ENCODE measurements at places on chromosomes 1 and 21.
A peak's percentile ranks its signal among the peaks of the same experiment; 100 is the strongest.

GRCh38 chr1:205073511-205073910 lies 10.7 kb downstream of the TMEM81 start:
- no peak for DNase-seq

GRCh38 chr1:1048765-1049164 lies 25.3 kb downstream of the RNF223 start:
- DNase-seq: no peak

- no peak for DNase-seq
Observed at GRCh38 chr21:42384156-42384945, 11.5 kb downstream of the TMPRSS3 start.

- no peak for DNase-seq
Observed at GRCh38 chr1:208184966-208185654, 59.1 kb downstream of the PLXNA2 start.

DNA sequence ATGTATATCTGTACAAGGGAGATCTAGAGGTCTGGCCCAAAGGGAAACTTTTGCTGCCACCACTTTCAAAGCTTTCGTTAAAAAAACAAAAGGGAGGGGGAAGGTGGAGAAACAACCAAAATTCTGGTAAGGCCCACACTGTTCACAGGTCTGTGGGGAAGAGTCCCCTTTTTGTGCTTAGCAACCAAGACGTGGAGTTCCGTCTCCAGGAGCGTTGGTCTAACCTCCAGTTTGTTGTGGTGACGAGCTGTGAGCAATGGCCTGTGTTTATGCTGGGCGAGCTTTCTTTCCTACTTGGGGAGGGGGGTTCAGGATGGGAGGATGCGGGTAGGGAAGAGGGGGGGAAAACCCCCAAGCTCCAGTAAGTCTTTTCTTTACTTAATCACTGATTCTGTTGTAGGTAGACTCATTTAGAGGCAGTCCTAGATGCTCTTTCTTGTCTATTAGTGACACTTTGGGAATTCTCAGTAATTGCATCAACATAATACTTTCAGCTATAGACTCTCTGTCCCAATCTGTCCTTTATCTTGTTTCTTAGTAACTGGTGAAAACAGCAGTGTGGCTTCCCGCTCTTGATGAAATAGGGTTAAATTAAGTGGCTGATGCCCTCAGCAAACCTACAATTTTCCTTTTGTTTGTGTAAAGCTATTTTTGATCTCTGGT lies 1.5 kb downstream of the HIPK1 start:
- DNase-seq: peak; percentile 26

DNA sequence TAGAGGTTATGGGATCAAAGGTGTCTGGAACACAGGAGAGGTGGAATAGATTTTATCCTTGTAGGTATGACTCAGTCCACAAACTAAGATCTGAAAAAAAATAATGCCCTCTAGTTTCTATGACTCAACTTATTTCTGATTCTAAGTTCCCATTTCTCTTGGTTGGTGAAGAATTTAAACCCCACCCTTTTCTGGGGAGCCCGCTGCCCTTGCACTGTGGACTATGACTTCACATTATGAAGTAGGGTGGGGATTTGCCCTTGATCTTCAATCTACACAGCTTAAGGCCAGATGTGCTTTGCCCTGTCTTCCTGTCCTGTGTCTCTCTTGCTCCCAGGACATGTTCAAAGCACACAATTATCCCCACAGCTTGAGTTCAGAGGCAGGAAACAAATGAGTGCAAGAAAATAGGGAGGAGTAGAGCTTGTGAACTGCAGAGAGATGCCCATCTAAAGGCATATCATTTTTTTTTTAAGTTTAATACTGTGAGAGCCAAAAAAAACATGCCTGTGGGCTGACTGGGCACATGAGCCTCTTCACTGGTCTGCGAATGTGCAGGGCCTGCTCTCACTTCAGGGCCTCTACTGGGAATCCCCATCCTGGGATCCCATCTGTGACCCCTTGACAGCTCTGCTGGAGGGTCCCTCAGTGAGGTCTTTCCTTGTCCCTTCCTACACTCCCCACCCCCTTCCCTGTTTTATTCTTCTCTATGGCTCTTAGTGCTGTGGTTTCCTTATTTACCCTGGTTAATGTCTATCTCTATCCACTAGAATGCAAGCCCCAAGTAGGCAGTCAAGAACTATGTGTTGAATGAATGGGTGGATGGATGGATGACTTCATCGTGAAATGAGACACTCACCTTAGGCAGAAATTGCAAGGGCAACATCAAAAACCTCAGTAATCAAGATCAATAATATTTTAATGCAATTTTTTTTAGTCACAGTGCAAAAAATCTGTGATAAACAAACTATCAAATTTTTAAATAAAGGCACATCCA lies 61.5 kb downstream of the CD58 start:
- DNase-seq: no peak

DNA sequence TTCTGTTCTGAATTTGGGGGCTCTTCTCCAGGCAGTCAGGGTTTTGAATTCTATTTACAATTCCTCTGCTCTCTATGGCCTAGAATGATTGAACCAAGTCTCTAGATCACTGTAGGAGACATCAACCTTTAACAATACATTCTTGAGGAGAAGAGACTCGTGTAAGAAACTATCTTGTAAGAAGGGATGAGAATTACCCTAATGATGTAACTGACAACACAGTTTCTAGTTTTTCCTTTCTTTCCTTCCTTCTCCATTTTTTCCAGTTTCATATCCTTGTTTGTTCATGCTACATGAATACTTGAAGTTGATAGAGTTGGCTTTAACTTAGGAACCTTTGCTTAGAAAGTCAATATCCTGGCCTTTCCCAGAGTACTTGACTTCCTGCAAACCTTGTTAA lies 1.3 kb upstream of the ATP1A1 start:
- DNase-seq: no peak

- peak; percentile 32 for DNase-seq
Observed at GRCh38 chr21:28885853-28886177, 106.9 kb downstream of the LTN1 start.

- no peak for DNase-seq
Observed at GRCh38 chr1:197399755-197400521, 131.9 kb downstream of the CRB1 start.

GRCh38 chr1:57532299-57532698 lies 108.4 kb upstream of the DAB1 start:
- no peak for DNase-seq

DNA sequence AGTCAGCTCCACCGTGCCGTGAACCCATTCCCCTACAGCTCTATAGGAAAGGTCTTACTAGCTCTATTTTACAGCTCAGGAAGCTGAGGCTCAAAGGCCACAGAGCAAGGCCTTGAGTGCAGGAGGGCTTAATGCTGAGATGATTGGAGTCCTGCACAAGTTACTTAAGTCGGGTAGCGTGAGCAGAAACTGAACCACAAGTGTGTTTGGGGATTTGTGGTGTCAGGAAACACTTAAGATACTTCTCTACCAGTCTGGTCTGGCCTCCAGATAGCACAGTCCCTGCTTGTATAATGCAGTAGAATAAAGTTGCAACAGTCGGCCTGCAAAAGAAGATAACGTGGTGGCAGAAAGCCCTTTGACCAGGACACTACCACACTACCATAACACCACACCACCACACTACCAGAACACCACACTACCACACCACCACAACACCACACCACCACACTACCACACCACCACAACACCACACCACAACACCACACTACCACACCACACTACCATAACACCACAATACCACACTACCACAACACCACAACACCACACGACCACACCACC lies 118.1 kb downstream of the SPSB1 start:
- no peak for DNase-seq

- no peak for DNase-seq
Observed at GRCh38 chr1:209650454-209650853, 1.8 kb downstream of the LAMB3 start.

DNA sequence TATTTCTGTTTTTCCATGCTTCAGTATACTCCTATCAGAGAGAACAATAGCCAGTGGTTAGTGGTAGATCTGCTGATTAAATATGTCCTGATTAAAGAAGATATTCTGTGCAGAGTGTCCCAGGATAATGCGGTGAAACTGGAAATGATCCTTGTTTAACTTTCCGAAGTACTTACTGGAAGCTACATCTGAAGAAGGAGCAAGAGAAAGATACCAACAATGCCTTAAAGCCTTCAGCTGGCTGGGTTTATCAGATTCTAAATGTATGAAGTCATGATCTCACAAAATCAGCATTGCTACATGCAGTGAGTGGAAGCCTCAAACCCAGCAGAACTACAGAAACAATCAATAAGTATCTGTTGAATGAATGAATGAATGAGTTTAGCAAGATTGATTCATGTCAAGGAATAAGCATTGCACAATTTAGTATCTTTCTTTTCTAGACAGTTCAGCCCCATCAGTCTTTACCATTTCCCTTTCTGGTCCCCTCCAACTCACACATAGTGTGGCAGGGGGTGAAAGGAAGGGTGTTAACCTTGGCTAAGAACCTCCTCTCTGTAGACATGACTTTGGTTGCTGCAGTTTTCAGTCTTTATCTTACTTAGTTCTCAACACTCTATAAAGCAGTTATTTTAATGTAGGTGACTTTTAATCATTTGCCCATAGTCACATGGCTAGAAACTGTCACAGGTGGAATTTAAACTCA lies 24.7 kb upstream of the DNASE2B start:
- DNase-seq: no peak

- DNase-seq: peak; percentile 57
Observed at GRCh38 chr1:206029484-206029883, 5.8 kb upstream of the CTSE start.

DNA sequence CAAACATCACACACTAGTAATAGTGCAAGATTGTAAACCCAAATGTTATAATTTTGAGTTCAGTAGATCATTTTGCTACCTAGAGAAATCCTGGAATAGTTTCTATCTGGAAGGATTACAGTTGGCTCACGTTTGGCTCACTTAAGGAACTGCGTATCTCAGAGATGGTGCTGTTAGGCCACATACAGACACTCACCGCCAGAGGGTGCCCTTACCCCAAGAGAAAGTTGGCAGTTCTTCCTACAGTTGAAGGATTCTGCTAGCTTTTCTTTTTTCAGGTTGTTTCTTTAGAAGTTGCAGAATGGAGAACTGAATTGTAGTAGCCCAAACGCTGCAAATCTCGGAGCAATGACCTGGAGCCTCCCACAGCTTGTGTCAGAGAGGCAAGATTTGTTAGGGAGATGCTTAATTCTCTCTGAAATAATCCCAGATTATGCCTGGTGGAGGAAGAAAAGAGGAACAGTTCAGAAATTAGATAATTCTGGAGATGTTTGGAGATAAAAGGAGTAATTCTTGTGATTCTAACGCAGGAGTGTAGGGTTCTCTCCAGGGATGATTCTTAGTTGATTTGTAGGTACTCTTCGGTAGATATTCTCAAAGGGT lies 87.9 kb upstream of the PAPPA2 start:
- DNase-seq: peak; percentile 74

DNA sequence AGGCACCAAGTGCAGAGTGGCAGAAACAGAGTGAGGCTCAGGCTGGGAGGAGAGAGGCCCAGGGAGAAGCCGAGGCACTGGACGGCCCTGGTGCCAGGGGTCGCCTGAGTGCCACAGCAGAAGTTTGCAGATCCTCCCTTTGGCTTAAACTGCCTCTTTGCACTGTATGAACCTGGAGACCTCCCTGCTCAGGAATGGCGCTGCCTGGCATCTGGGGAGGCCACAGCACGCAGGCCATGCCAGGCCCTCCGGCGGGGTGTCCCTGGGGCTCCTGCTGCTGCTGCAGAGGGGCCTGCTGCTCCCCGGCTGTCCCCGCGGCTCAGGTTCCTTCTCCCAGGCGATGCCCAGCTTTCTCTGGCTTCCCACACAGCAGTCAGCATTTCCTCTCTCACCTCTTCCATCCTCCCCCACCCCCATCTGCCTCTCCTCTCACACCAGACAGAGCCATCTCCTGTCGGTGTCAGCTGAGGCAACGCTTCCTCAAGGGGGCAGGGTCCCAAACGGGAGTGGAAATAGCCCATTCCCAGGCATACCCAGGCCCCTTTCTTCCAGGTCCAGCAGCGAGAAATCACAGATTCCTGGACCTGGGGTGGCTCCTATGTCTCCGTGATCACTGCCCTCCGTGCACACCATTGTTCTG lies 35.2 kb downstream of the SYT6 start:
- no peak for DNase-seq

- no peak for DNase-seq
Observed at GRCh38 chr1:42937836-42938644, 20.6 kb downstream of the SLC2A1 start.

DNA sequence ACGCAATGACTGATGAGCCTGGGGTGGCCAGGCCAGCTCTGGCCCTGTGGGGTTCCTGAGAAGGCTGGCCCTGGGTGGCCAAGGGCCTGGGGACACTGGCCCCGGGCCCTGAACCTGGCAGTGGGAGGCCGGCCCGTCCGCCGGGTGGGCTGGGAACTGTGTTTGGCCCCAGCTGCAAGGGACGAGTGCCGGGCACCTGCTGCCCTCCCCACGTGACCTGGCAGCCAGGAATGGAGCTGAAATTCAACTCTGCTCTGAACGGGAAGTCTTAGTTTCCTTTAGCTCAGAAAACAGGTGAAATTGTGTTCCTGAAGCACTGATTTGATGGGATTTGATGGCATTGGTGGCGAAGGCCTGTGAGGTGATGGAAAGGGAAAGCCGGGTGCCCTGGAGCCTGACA lies 8.2 kb upstream of the TTLL10 start:
- DNase-seq: no peak

GRCh38 chr1:39852214-39852791 lies 31.0 kb downstream of the TRIT1 start:
- no peak for DNase-seq

DNA sequence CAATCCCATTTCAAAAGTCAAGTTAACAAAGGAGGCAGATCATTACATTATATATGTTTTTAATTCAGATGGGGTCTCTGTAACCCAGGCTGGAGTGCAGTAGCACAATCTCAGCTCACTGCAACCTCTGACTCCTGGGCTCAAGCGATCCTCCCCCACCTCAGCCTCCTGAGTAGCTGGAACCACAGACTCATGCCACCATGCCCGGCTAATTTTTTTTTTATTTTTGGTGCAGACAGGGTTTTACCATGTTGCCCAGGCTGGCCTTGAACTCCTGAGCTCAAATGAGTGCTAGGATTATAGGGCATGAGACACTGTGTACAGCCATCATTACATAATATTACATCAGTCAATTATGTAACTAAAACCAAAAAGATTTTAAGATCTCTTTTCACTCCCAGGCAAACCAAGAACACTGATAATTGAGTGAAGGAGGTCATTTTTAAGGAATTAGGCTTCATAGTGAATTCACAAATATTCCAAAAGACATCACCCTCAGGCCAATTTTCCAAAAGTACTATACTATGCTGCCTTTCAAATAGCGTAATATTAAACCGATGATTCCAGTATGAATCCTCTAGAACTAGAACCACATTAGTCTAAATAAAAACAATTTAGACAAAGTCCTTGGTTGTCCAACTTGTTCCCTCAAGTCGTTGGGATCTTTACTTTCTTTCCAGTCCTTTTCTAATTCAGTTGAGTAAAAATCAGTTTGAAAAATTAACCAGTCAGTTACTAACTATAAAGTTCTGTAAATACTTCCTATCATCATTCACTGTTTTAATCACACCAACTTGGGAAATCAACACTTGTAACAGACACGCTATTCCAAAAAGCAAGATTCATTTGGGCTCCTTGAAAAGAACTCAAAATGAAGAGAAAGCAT lies 16.1 kb downstream of the TOMM20 start:
- DNase-seq: no peak

DNA sequence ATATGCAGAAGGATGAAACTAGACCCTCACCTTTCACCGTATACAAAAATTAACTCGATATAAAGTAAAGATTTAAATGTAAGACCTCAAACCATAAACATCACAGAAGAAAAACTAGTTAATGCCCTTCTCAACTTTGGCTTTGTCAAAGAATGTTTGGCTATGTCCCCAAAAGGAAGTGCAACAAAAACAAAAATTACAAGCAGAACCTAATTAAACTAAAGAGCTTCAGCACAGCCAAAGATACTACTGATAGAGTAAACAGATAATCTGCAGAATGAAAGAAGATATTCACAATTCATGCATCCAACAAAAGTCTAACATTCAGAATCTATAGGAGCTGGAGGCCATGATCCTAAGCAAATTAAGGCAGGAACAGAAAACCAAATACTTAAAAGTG lies 824.6 kb upstream of the NEGR1 start:
- no peak for DNase-seq

Measured in hindlimb muscle (tissue), 1 donor.